ENCODE measurements at places on chromosomes 5 and 9.

DNA sequence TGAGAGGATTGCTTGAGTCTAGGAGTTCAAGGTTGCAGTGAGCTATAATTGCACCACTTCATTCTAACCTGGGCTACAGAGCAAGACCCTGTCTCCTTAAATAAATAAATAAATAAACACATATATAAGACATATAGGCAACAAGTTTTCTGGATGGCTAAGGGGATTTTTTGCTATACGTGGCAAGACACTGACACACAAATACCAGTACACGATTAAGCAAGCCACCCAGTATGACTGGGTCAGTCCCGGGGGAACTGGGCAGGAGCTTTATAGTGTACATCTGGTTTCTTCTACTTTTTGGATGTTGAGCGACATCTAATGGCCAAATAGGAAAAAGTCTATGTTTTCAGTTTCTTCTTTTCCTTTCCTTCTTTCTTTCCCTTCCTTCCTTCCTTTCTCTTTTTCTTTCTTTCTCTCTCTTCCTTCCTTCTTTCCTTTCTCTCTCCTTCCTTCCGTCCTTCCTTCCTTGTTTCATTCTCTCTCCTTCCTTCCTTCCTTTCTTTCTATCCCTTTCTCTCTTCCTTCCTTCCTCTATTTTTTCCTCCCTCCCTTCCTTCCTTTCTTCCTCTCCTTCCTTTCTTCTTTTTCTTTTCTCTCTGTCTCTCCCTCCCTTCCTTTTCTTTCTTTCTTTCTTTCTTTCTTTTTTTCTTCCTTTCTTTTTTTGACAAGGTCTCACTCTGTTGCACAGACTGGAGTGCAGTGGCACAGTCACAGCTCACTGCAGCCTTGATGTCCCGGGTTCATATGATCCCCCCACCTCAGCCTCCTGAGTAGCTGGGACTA lies 47.0 kb upstream of the PLIN2 start:
- no peak for DNase-seq

- no peak for DNase-seq
Measured at GRCh38 chr9:82512728-82513127, 524.2 kb downstream of the SPATA31D1 start.

GRCh38 chr9:14327036-14327435 lies 13.1 kb upstream of the NFIB start:
- no peak for DNase-seq

DNA sequence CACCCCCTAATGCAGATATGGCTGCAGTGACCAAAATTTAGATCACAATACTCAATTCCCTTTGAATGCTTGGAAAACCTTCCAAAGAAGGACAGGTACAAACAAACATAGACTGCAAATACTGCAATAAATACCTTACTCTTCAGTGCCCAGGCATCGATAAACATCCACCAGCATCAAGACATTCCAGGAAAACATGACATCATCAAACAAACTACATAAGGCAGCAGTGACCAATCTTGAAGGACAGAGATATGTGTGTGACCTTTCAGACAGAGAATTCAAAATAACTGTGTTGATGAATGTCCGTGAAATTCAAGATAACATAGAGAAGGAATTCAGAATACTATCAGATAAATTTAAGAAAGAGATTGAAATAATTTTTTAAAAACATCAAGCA lies 488.6 kb downstream of the TLR4 start:
- DNase-seq: no peak

- DNase-seq: no peak
Measured at GRCh38 chr5:52985306-52985705, 3.8 kb upstream of the ITGA2 start.

- no peak for DNase-seq
Measured at GRCh38 chr5:44770780-44771717, 37.7 kb upstream of the MRPS30 start.

GRCh38 chr9:19176856-19177255 lies 49.6 kb upstream of the PLIN2 start:
- no peak for DNase-seq

DNA sequence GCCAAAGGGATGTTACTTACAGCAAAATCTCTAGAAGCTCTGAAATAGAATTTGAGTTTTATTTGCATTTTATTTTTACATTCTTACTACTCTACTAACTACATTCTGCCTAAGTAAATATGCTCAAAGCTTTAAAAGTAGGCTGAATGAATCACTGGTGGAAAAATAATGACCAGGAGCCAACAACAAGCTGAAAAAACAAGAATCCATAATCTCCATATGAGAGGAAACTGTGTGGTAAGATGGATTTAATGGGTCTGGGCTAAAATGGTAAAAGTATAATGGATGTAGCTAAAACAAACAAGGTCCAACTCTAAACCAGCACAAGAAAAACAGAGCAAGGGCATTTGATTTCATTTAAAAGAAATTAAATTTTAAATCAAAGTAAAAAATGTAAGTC lies 525.8 kb upstream of the FTMT start:
- DNase-seq: no peak

DNA sequence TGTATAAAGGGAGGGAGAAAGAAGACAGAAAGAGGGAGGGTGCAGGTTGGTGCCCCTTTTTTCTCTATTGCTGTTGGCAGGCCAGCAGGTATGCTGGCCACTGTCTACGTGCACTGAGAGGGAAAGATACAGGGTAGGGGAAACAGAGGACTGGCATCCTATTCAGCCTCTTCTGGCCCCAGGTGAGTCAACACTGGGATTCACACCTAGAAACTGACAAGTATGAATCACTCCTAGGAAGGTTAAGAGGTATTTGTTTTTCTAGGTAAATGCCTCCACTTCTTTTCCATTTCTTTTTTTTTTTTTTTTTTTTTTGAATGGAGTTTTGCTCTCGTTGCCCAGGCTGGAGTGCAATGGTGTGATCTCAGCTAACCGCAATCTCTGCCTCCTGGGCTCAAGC lies 2.8 kb upstream of the UBAP1 start:
- DNase-seq: no peak

- DNase-seq: no peak
Measured at GRCh38 chr9:68964102-68964541, 49.8 kb downstream of the PRKACG start.

DNA sequence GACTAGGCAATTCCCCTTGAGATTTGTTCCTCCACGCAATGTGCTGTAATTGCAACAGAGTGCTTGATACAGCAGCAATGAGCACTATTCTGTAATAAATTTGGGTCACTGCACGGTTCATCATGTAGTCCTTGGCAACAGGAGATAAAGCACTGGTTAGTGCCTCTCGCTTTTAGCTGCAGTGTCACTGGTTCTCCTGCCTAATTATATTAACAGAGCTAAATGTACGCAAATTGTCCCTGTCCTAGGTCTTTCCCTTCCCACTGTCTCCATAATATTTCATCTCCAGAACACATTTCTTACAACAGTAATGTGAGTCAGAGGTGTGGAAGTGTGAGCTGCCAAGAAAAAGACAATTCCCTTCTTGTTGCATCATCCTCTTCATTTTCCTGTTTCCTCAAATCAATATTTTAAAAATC lies 553.1 kb downstream of the ZNF608 start:
- DNase-seq: no peak

GRCh38 chr5:177361418-177362291 lies 3.9 kb downstream of the RGS14 start:
- DNase-seq: no peak

DNA sequence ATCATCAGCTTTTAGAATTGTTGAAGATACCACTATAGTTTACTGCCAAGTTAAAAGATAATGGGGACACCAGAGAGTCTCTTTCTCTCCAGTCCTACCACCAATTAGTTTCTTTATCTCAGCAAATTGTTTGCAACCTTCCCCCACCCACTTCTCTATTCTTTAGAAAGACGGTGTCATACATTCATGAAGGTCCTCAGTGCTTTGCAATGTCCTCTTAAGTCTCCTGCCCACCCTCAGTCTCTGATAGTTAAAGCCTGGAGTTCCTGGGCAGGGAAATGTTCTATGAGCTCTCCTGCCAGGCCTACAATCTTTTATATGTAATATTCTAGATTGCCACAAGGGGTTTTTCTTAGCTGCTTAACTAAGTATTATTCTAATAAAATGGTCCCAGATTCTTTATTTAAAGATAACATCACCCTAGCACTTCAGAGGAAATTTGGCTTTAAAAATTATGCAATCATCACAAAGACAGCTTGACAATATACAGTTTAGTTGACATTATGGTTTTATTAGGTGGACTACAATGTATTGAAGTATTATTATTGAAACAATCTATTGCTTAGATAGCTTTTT lies 509.2 kb downstream of the CSNK1G3 start:
- no peak for DNase-seq

DNA sequence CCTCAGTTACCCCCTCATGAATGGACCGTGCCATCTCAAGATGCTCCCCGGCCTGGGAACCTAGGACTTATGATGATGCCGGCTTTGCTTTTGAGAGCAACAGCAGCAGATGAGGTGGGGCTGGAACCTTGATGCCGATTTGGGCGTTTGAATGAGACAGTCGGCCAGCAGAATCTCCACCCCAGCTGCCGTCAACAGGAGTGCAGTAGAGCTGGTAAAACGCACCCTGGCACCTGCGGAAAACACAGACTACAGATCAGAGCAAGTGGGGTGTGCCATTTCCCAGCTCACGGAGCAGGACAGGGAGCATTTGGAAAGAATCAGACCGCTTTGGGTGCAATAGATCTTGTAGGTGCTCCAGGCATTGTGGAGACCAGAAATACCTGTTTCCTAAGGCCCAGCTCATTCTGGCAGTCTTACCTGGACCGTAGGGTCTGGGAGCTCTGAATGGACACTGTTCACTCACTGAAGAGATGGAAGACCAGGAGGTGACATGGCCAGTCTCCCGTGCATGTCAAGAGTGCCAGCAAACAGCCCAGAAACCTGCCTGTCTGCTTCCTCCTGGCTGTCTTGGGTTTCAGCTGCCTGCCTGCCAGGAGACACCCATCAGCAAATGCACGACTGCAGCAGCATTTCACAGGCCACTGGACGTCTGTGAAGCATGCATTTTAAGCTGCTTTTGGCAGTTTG lies 317.7 kb upstream of the IRX4 start:
- no peak for DNase-seq

DNA sequence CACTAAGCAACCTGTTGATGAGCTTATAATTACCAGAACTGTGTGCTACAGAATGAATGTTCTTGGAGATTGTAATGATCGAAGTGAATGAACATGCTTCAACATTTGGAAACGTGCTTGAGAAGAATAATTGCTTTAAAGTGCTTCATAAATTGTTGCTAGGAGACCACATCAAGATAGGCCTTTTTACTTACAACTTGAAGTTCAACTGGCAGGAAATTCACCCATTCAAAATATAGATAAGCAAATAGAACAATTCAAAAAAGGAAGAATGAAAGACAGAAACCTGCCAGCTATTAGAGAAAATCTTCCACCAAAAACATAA lies 38.0 kb upstream of the SLC44A1 start:
- no peak for DNase-seq

GRCh38 chr9:36891341-36891811 lies 142.7 kb downstream of the PAX5 start:
- no peak for DNase-seq

- no peak for DNase-seq
Measured at GRCh38 chr5:93577854-93578812, 2.9 kb downstream of the NR2F1-AS1 start.

DNA sequence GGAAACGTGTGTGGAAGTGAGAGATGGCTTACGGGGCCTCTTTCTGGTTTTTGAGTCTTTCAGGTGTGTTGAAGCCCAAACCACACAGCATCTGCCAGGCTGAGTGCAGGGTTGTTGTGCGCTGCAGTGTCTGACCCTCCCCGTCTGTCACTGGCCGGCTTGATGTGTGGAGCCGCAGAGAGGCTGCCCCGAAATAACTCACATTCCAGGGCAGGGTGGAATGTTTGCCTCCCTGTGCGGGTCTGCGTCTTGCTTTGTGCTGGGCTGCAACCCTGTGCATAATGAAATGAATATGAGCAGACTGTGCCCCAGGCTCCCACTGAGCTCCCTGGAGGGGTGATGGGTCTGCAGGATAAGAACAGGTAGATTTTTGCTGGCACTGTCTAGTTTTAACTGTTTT lies 9.9 kb upstream of the PLEKHG4B start:
- DNase-seq: no peak

DNA sequence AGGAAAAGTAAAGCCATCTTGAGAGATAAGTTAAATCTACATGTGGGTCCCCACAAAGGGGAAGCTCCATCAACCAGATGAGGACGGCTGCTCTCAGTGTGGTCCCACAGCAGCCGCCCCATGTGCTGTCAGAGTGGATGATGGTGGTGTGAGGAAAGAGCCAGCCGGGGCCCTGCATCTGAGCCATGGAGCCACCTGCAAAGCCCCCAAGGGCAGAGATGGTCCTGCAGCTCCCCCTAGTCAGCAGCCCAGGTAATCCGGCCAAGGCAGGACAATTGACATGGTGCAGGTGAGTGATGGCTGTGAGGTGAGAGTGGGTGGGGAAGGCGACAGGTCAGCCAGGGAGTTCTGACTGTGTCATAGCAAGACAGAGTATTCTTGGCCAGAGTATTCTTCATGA lies 458.8 kb downstream of the ICE1 start:
- DNase-seq: no peak

- no peak for DNase-seq
Measured at GRCh38 chr9:91420501-91421127, 3.0 kb downstream of the NFIL3 start.

DNA sequence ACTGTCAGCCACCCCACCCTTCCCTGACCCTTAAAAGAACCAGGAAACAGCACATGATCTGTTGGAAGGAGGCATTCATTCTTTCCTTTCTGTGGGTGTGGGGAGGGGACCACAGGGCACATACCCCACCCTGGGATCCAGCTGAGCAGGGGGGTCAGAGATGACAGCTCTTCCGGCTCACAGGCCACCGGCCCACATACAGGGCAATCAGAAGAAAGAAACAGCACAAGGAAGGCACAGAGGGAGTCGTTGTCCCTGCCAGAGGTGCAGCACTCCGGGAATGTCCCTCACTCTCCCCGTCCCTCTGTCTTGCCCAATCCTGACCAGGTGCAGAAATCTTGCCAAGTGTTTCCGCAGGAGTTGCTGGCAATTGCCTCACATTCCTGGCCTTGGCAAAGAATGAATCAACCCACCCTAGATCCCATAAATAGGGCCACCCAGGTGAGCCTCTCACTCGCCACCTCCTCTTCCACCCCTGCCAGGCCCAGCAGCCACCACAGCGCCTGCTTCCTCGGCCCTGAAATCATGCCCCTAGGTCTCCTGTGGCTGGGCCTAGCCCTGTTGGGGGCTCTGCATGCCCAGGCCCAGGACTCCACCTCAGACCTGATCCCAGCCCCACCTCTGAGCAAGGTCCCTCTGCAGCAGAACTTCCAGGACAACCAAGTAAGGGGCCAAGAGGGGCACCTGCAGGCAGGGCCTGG lies at the start of gene LCN2:
Gene LCN2, plus strand, starts transcription at position 453 of the 701 bp plus-strand sequence. Its CDS starts 73 bp downstream, at position 526.
- no peak for DNase-seq

GRCh38 chr5:109453251-109453650 lies 43.5 kb upstream of the PJA2 start:
- no peak for DNase-seq

DNA sequence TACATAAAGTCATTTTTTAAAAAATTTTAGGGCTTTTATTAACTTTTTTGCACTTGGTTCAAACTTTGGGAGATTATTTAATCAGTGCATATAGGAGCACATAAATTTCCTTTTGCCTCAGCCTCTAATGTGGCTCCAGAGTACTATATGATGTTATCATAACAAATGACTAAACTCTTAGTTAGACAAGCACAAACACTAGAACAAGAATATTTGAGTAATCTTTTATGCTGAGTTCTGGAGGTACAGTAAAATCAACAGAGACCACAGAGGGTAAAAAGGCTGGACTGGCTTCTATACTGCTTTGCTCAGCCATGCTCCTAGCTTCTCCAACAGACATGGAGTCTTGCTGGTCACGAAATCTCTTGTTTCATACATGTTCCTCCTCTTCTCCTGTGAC lies 52.5 kb upstream of the SGCD start:
- DNase-seq: no peak
